ENCODE measurements at places on chromosomes 11 and 22. TPM values are rescaled to one million over a fixed set of nuclear protein-coding genes. Genes with fewer than 3 reads are reported as not detected.
A peak's percentile ranks its signal among the peaks of the same experiment; 100 is the strongest.

Gene PHOX2A
- not detected for total RNA-seq

Gene IPO7
- 128 TPM for total RNA-seq

Gene OR10S1
- not detected for total RNA-seq

Gene MYOD1
- not detected for total RNA-seq

Gene MMP12
- total RNA-seq, result 0.83 TPM

Gene ACTN3
- total RNA-seq, result not detected

Gene OR5D13
- not detected for total RNA-seq

Gene IGLL1
- total RNA-seq, result not detected

DNA sequence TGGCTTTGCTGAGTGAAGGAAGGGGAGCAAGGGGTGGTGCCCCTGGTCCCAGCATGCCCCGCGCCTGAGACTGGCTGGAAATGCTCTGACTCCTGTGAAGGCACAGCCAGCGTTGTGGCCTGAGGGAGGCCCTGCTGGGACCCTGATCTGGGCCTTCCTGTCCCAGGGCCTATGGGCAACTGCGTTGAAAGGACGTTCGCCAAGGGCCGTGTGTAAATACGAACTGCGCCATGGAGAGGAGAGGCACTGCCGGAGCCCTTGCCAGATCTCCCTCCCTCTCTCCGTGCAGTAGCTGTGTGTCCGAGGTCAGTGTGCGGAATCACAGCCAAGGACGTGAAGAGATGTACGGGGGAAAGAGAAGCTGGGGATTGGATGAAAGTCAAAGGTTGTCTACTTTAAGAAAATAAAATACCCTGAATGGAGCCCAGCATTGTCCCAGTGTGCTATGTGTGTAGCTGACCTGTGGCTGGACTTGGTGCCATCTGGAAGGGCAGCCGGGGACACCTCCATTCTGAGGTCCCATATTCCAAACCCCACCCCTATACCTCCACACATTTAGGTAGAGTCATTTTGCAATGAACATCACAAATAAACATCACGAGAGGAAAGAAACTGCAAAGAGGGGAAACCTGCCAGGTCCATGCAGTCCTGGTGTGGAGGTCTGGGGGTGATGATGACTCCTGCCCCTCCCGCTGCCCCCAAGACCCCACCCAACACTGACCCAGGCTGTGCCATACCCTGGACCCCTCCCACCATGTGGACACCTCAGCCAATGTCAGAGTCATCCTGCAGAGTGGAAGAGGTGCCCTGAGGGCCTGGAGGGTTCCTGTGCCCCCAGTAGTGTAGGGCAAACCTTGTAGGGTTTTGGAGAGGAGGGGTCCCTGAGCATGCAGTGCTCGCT is 16.9 kb downstream of the RSPH14 start:
- DNase-seq, result no peak

DNA sequence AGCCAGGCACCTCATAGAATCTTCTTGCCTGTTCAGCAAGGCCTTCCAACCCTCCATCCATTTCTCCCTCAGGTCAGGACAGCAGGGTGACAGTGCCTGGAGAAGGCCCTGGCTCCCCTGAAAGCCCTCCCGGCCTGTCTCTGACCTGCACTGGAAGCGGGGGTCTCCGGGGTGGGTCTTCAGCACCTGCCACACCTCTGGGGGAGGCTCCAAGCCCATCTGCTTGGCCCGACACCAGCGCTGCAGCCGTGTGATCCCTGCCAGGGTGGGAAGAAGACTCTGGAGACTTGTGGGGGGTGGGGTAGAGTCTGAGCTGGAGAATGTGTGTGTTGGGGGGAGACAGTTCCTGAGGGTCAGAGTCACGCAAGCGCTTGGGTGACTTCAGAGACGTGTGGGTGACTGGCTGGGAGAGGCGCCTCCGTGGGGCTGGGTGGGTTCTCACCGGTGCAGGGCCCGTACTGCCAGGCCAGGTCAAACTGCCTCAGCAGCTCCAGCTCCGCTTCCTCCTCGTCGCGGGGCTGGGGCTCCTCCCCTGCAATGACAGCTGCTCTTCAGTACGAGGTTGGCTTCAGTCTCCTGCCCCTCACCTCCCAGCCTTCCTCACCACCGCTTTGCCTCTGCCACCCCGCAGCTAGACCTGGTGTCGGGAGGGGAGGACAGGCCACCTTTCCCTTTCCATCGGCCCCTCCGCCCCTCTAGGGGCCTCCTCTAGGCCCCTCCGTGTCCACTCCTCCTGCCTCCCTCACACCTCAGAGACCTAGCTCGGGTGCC is 615 bp downstream of the POLD4 start:
- no peak for DNase-seq

- DNase-seq, result peak; percentile 49
These were observed 6.2 kb upstream of the RGL4 start for GRCh38 chr22:23684561-23685031.

DNA sequence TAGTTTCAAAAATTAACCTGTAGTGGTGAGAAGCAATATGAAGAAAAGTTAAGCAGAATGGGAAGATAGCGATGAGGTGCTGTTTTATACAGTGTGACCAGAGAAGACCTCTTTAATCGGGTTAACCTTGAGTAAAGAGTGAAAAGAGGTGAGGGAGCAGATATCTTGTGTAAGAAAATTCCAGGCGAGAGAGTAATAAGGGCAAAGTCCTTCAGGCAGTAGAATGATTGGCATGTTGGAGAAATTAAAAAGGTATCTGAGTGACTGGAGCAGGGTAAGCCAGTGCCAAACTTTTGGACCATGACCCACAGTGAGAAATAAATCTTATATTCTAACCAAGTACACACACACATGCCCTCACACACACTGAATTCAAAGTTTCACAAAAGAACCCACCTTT is 374.7 kb upstream of the LARGE1 start:
- no peak for DNase-seq

- DNase-seq, result peak; percentile 48
These were observed 29.0 kb downstream of the PDE3B start for GRCh38 chr11:14672635-14673034.

DNA sequence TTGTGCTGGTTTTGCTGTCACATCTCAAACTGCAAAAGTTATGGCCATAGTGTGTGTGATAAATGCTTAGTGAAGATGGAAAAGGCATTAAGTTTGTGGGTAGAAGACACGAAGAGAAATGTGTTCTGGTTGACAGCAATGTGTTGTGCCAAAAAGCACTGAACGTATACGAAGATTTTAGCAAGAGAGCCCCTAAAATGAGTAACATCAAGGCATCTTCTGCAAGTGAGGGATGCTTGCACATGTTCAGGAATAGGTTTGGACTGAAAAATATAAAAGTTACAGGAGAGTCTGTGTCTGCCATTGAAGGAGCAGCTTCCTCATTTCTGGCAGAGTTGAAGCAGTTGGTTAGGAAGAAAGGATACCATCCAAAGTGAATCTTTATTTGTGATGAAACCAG is 167.1 kb downstream of the ADAMTS15 start:
- no peak for DNase-seq

DNA sequence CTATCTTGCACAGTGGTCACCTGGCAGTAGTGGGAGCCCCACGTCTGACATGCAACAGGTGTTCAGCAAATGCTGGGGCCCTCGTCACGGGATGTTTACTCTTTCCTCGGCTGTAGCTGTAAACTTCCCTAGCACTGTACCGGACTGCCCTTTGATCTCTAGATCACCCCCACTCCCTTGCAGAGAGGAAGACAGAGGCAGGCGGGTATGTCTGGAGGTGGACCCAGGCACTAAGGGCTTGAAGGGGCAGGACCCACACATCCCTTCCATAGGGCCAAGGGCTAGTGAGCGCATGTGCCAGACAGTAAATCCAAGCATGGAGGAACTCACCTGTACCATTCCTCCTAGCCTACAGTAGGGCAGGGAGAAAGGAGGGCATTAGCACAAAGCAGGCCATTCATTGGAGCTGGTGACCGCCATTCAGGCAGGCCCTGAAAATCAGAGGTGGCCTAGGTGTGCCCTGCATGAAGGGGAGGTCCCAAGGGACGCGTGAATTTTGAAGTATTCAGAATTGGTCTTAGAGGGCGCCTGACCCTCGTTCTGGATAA is 1.9 kb upstream of the SMTN start:
- DNase-seq, result no peak

- no peak for DNase-seq
These were observed 110.4 kb upstream of the PARVA start for GRCh38 chr11:12266943-12267342.

DNA sequence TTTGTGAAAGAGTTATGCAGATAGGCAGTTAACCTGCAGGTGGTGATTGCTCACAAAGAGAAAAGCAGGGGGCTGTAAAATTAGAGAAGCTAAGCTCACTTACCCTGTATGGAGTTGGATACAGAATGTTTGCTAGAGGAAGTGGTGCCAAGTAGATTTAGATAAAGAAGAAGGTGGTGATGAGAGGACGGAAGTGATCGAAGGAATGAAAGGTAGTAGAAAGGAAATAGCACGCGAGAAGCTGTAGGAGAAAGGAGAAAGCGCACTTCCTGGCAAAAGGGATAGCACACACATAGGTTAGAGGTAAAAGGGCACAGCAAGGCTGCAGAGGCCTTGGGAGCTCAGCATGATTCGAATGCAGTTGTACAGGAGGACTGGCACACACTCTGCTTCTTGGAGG is 87.3 kb upstream of the CTSC start:
- DNase-seq, result no peak

GRCh38 chr11:47991266-47991830 is 11.0 kb downstream of the PTPRJ start:
- no peak for DNase-seq

DNA sequence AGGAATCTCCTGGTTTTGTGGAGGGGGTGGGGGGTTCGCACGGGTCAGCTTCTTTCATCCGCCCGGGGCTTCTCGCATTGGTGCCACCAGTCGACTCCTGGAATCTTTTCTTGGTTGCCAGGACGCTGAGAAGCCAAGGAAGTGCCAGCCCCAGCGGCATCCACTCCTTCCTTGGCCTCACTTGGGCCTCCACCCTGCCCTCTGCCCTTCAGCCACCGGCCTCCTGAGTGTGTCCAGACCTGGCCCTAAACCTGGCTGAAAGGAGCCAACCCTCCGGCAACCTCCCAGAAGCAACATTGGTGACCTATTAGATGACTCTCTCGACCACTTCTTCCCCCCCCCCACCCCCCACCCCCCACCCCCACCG is 518 bp upstream of the GALNT18 start:
- DNase-seq, result no peak

GRCh38 chr22:38383417-38383816 is 66.2 kb upstream of the CSNK1E start:
- no peak for DNase-seq

All from fibroblast of lung (primary cell).